ENCODE measurements at places on chromosomes 11 and 22.

DNA sequence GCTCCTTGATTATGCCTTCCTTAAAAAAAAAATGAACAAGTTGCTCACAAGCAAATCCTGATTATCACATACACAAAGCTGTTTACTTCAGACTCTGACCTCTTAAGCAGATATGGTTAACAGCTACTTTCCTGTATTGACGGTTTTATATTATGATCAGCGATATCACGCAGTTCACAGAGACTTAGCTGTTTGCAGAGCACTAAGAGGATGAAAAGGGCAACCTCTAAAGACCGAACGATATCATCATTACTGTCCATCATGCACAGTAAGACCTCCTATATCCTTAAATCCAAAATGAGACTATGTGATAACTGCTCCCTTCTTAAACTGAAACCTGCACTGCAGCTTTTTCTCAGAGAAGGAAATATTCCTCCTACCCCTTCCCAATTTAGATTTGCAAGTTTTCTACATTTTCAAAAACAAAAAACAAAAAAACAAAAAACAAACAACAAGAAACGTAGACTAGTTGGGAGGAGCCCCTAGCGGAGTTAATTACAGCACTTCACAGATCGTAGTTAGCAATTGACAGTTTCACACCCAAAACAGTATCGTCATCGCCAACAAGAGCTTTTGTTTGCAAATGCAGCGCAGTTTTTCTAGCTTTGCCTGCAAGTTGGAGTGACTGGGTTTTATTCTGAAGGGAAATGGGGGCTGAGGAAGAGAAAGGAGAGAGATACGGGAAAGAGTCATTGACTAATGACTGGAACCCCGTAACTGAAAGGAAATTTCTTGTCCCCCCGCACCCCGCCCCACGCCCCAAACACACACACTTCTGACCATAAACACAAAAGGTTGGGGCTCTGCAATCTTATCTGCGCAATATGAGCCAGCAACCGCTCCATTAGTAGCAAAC, 1.2 kb downstream of the DDX6 start:
- DNase-seq: peak; percentile 23

- DNase-seq: peak; percentile 77
Observed at GRCh38 chr11:13338427-13339069, 61.0 kb downstream of the BMAL1 start.

GRCh38 chr11:47916361-47916841, 64.0 kb upstream of the PTPRJ start:
- DNase-seq: no peak

DNA sequence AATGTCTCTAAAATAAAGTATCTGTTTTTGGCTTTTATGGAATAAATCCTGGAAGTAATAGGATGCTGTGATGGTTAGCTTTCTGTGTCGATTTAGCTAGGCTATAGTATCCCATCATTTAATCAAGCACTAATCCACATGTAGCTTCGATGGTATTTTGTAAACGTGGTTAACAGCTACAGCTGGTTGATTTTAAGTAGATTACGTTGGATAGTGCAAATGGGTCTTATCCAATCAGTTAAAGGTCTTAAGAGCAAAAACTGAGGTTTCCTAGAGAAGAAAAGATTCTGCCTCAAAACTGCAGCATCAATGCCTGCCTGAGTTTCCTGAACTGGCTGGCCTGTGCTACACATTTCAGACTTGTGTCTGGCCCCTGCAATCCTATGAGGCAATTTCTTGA, 314.2 kb upstream of the SORL1-AS1 start:
- no peak for DNase-seq

GRCh38 chr11:28539239-28540030, 431.2 kb downstream of the METTL15 start:
- no peak for DNase-seq

GRCh38 chr11:79940974-79941735, 500.3 kb upstream of the TENM4 start:
- peak; percentile 2 for DNase-seq

GRCh38 chr22:50180727-50181521, 4.8 kb upstream of the TRABD start:
- DNase-seq: no peak

DNA sequence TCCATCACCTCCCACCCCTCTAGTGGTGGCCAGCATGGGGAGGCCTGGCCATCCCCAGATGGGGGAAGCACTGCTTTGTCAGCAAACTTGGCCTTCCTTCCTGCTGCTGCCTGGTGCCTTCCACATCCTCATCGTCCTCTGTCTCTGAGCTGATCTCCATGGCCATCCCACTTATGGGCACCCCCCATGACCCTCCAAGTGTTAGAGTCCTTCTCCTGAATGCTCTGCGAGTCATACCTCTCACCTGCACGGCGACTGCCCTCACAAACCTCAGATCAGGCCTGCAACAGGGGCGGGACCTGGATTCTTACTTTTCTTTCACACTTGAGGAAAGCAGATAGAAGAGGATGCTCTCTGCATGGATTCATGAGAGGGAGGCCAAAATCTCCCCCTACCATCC, 24.0 kb downstream of the POU2AF1 start:
- DNase-seq: no peak

GRCh38 chr11:60767388-60767811, 10.7 kb downstream of the MS4A15 start:
- DNase-seq: no peak

DNA sequence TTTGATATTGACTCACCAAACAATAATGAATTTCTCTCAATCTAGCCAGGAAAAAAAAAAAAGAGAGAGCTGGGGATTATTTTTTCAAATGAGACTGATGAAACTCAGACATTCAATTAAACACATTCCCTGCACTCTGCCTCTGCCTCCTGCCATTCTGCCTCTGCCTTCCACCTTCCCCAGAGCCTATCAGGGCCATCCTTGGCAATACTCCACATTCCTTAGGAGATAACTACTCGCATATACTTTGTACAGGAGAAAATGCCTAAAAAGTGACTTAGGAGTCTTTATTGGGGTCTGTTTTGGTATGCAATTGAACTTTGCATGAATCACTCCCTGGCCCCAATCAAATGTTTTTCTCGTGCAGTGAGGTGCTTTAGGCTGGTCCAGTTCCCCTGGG, 246.6 kb upstream of the PLET1 start:
- peak; percentile 39 for DNase-seq

DNA sequence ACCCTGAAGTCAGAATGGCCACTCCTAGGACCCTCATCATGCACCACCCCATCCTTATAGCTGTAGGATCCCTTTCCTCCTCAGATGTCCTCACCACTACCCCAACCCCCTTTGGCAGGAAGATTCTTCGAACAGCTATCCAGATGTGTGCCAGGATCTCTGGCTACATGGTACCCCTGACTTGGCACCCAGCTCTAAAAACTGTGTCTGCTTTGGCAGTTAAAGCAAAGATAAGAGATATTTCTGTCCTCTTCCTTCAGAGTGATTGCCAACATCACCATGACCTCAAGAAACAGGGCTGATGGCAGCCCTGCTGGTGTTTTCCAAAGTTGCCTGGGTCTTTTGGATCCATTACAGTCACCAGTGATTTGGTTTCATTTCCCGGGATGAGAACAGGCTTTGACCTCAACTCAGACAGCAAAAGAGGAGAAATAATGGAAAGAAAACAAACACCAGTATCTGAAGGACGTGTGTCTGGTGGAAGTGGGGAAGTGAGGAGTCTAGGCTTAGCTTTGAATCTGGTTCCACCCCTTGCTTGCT, 4.3 kb upstream of the NRIP3 start:
- DNase-seq: no peak

GRCh38 chr11:42225664-42226063, 766.2 kb upstream of the LRRC4C start:
- DNase-seq: no peak

DNA sequence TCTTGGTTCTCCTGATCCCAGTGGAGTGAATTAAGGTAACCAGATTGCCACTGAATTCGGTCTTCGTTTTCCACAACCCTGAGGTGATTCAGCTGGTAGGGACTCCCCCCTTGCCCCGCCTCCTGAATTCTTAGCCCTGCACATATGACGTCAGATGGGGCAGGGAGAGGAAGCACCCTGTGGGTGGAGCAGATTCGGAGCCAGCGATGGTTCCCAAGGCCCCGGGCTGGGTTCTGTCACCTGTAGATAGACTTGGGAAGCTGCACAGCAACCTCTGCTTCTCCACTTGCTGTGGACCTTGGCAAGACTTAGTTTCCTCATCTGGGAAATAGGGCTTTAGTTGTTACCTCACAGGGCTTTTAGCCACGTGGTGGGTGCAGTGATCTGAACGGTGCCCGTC, 67.8 kb downstream of the CTTN start:
- peak; percentile 29 for DNase-seq

GRCh38 chr22:23274146-23274526, 93.8 kb downstream of the BCR start:
- DNase-seq: no peak

- DNase-seq: no peak
Observed at GRCh38 chr22:32753591-32753990, 47.9 kb upstream of the TIMP3 start.

- no peak for DNase-seq
Observed at GRCh38 chr11:30282289-30282631, 40.6 kb upstream of the ARL14EP start.

GRCh38 chr22:43300891-43301676, 42.1 kb downstream of the SCUBE1 start:
- DNase-seq: peak; percentile 39

DNA sequence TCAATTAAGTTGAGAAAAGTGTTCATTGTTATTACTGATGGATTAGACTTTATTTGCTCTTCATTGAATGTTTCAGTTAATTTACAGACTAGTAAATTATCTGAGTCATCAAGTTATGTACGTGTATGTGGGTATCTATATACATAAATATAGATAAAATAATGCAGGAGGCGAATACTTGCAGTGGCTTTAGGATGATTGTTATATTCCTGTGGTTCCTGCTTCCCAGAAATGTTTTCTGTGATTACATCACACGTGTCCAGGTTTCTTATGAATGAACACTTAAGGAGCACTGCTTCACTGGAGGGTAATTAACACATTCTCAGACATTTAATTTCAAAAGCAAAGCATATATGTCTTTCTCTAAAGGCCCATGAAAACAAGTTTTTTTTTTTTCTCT, 28.4 kb downstream of the YAP1 start:
- peak; percentile 92 for DNase-seq

All from EH (cell line).